Stimulated activated CD4-positive, alpha-beta T cell treated with anti-CD3 and anti-CD28 coated beads, Interleukin-12 subunit alpha, Interleukin-12 subunit beta, amount 100 ng/mL, for 24 hours (primary cell): ENCODE measurements at places on chromosomes 2 and 18.

- no peak for DNase-seq
Observed at GRCh38 chr18:3983351-3983969, 471.6 kb downstream of the DLGAP1 start.

DNA sequence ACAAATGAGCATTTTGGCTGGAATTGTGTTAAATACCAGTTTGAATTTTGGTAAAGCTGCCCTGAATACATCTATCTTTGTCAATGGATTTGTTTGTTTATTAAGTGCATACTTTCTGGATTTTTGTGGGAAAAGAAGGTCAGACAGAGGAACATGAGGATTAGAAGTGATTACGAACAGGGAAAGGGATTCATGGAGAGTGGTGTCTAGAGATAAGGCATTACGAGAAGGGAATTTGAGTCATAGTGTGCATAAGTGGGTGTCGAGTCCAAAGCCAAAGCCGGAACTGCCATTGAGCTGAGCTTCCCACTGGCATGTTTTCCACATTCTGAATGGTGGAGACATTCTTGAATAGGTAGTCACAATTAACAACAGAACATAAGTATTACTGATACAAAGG is 68.9 kb upstream of the EFEMP1 start:
- DNase-seq = no peak

DNA sequence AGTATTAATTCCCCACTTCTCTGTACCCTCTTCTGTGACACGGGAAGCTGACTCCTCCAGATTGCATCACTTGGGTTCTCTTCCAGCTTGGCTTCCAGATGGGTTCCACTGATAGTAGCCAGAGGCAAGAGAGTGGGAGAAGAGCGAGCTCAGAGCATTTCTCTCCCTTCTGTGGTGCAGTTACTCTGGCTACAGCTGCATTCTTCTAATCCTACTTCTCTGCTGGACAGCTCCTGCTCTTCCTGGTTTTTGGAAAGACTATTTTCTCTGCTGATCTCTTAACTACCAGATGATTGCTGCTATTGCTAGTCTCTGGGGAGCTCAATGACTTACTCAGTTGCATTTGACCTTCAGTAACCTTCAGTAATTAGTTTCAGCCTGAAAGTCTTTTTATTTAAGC is 187.5 kb upstream of the MAP2 start:
- no peak for DNase-seq

GRCh38 chr2:33607905-33608304 is 8.8 kb upstream of the FAM98A start:
- DNase-seq = no peak

DNA sequence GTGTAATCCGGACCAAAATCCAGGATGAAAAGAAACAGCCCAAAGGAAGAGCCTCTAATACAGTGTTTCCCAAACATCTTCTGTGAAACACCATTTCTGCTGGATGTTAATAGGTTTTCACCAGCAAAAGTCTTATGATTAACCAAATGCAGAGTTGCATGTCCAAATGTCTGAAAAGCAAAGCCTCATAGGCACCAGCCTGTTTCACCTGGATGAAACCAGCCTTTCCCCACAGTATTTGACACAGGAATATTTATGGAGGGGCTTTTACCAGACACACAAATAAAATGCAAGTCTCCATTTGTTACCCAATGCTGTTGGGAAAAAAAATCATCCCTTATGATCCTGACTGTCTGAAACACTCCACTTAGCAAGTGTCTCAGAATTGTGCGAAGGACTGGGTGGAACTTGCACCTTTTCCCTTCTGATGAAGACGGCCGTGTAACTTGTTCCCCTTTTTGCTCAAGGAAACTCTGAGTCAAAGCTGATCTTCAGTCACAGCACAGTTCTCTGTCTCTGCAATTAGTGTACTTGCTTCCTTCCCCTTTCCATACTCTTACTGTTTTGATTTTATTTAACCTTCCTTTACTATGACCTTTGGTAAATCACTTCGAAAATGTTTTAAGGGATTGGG is 70.3 kb upstream of the IL1R2 start:
- DNase-seq = no peak
